Retinal pigment epithelial cell (primary cell): ENCODE measurements at places on chromosomes 13 and 19.

DNA sequence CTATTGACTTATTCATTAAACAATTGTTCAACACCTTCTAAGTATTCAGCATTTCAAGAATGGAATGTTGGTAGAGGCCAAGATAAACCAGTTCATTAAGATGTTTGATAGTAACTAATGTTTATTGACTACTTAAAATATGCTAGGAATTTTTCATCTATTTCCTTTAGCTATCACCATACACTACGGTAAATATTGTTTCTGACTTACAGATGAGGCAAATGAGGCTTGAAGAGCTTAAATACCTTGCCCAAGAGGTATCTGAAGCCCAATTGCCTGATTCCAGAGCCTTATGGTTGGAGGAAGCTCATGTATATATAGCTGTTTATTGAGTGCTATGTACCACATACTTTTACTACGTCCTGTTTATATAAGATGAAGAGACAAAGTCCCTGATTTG lies 286.2 kb downstream of the NDFIP2 start:
- peak; percentile 55 for DNase-seq

- DNase-seq = no peak
These were observed 9.1 kb downstream of the AP2A1 start for GRCh38 chr19:49775742-49776370.

DNA sequence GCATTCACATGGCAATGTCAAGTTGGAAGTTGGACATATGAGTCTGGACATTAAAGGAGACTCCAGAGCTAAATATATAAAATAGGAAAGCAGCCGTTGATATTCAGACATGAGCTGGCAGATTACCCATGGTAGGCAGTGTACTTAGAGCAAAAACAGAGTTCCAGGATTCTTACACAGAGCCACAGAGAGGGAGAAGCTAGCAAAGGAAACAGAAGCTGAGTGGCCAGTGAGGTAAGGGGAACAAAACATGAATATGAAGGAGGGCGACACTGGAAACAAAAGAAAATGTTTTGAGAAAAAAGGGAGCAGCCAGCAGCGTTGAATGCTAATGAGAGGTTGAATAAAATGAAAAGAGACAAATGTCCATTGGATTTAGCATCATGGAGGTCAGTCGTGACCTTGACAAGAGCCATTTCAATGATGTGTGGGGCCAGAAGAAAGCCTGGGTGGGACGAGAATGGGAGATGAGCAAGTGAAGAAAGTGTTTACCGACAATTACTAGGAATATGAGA lies 198.4 kb downstream of the POU4F1 start:
- no peak for DNase-seq

GRCh38 chr19:2475018-2475701 lies 767 bp upstream of the GADD45B start:
- no peak for DNase-seq
